ENCODE measurements at places on chromosomes 4 and X.
A peak's percentile ranks its signal among the peaks of the same experiment; 100 is the strongest.

DNA sequence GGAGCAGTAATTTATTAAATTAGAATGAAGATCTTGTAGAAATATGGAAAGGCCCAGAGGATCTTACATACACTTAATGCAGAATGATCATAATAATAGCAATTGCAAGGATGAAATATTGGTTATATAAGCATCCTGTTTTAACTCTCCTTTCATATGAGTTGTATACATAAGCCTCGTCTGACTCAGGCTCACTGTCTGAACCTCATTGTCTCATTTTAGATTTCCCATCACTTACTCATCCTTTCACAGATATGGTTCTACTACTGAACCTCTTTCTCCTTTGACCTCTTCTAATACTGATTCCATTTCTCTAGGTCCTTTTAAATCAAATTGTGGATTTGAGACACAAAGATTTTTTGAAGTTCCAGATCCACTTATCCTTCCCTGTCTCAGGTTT lies 277.3 kb upstream of the TRPC5 start:
- DNase-seq, result no peak

DNA sequence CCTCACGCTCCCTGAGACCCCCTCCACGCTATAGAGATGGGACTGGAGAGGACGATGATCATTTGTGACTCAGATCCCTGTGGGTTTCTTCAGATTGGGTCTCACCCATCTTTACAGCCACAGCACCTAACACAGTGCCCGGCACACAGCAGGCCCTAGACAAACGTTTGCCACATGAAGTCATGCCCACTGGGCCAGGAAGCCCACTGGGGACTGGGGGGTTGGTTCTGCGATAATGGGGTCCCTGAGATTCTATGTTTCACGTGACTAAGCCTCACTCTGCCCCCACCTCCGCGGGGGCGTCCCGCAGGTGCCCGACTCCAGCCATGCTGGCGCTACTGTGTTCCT lies 3.8 kb downstream of the SOD3 start:
- DNase-seq, result no peak

DNA sequence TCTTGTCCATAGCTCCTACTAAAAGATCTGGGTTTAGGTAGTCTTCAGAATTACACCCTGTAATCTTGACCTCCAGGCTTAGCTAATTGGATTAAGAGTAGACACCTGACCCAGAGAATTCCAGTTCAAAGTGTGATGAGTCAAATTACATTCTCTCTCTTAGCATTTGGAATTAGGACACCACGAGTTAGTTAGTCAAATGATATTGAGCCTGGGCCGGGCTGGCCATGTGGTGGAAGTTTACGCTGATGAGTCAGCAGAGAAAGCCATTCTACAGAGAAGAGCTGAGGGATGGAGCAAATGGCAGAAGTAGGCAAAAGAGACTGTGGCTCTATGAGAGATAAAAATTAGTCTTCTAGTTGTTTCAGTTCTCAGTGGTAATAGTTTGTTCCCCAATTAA lies 31.1 kb downstream of the CEP44 start:
- no peak for DNase-seq

DNA sequence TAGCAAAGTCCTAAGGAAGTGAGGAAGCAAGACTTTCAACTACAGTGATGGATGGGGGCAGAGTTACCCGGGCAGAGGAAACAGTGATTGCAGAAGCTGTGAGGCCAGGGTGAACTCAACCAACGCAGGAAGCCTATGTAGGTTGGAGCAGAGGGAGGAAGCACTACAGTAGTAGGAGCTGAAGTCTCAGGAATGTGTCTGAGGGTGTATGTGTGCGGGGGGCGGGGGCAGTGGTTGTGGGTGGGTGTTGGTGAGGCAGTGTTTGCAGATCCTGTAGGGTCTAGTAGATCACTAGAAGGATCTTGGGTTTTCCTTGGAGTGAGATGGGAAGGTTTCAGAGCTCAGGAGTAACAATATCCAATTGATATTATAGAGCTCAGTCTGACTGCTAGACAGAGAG lies 9.9 kb upstream of the MID1 start:
- DNase-seq, result no peak

- no peak for DNase-seq
Measured at GRCh38 chrX:83535417-83536196, 27.5 kb downstream of the POU3F4 start.

GRCh38 chr4:178244785-178245184 lies 802.5 kb upstream of the AGA start:
- DNase-seq, result no peak

GRCh38 chrX:96182366-96182765 lies 502.3 kb upstream of the DIAPH2 start:
- DNase-seq, result peak; percentile 49

DNA sequence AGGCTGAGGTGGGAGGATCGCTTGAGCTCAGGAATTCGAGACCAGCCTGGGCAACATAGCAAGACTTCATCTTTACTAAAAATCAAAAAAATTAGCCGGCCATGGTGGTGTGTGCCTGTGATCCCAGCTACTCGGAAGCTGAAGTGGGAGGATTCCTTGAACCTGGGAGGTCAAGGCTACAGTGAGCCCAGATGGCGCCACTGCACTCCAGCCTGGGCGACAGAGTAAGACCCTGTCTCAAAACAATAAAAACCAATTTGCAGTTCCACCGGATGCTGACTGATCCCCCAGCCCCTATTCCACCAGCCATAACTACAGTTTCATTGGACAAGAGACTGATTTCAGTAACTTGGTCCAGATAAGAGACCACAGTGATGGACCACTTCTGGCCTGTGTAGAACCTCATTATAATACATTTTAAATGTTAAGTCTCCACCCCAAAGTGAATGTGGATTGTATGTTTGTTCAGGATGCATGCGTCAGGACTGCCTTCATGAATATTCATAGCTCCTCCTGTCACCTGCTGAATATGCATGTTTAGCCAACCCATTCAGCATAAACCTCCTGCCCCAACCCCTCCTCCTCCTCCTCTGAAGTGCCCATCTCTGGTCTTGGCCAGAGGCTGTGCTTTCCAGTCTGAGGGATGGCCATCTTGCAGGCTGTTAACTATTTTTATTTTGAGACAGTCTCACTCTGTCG lies 2.3 kb upstream of the SLBP start:
- no peak for DNase-seq

- DNase-seq, result no peak
Measured at GRCh38 chr4:110663738-110664444, 41.0 kb upstream of the PITX2 start.

DNA sequence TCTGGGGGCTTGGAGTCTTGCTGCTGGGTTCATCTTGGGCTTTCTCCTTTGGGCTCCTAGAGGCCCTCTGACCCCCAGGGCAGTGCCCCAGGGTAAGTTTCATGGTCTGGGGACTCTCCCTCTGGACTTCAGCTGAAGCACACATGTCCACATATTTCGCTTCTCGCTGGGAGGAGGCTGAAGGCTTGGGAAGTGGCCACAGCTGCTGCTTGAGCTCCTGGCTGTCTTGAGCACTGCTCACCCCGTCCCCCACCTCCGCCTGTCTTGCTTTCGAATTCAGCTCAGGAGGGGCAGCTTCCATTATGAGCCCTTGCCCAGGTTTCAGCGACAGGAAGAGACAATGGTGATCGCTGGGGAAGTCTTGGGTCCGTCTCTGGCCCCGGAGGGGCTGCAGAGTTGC lies 3.7 kb downstream of the C4orf54 start:
- no peak for DNase-seq

GRCh38 chr4:100651499-100652175 lies 133.8 kb upstream of the EMCN start:
- no peak for DNase-seq

DNA sequence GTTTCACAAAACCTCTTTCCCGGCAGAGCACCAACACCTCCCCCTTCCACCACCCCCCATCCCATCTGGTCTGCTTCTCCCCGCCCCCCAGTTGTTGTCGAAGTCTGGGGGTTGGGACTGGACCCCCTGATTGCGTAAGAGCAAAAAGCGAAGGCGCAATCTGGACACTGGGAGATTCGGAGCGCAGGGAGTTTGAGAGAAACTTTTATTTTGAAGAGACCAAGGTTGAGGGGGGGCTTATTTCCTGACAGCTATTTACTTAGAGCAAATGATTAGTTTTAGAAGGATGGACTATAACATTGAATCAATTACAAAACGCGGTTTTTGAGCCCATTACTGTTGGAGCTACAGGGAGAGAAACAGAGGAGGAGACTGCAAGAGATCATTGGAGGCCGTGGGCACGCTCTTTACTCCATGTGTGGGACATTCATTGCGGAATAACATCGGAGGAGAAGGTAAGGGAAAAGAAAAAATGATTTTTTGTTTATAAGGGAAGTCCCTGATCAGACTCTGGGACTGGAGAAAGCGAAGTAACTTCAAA lies at the start of gene PDGFRA:
Gene PDGFRA, plus strand, starts transcription at position 333 of the 541 bp plus-strand sequence. CDS start 29,476 bp downstream, outside the sequence.
- peak; percentile 88 for DNase-seq

- DNase-seq, result no peak
Measured at GRCh38 chr4:122710434-122711308, 21.8 kb upstream of the BBS12 start.

GRCh38 chr4:86522349-86522748 lies 71.8 kb upstream of the PTPN13 start:
- DNase-seq, result no peak

GRCh38 chr4:30413915-30414314 lies 306.3 kb upstream of the PCDH7 start:
- no peak for DNase-seq

- no peak for DNase-seq
Measured at GRCh38 chr4:172157946-172158345, 344.7 kb downstream of the GALNTL6 start.

DNA sequence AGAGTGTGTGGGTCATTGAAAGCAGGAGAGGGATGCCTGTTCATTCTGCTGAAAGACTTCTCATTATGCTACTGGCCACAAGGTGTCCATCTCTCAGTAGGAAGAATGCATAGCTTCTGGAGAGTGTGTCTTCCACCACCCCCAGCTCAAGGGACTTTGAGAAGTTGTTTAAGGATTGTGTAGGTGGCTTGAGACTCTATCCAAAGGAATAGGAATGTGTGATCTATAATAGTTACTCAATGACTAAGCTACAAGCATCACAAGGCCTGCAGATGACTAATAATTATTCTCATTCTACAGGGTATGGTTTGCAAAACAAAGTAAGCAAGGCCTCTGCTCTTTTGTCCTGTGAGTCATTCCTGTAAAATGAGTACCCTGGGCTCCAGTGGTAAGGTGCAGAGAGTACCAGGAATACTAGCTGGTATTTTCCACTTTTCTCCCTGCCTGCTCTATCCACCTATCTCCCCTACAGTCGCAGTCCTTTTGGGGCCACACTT lies 279.8 kb upstream of the BOD1L1 start:
- no peak for DNase-seq

- no peak for DNase-seq
Measured at GRCh38 chr4:39521253-39521919, 5.9 kb downstream of the UGDH start.

DNA sequence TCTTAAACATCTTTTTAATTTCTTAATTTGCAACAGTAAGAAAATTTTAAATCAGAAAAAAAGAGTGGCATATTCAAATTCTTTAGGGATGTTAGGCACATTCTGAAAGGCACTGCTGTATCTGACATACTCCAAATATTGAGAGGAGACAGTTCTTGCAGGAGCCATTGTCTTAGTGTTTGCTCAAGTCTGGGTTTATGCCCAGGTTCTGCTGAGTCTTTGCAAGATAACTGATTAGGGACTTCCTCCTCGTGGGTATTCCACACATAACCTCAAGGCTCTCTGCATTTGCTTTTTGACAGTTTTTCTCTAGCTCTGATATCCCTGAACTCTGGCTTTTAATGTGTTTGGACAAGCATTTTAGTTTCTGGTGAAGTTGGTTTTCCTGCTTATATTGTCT lies 52.6 kb downstream of the RPS3A start:
- DNase-seq, result no peak

GRCh38 chrX:9957743-9958142 lies 9.4 kb upstream of the CLDN34 start:
- DNase-seq, result no peak

DNA sequence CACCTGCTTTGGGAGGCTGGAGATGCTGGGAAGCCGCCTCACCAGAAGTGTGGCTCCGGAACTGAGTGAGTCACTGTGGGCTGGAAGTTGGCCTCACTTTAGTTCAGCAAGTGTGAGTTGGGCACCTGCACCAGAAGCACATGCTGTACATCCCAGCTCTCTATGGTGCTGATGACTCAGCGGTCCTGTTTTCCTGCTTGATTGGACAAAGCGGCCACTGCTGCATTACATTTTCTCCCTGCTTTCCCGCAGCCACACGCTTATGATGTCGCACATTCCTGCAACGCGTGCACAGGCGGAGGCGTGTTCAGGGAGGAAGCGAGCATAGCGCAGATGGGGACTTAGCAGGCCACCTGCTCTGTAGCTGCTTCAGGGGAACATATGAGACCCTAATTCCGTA lies 26.7 kb upstream of the CLDN34 start:
- no peak for DNase-seq

- no peak for DNase-seq
Measured at GRCh38 chr4:106291678-106292077, 24.3 kb downstream of the TBCK start.

GRCh38 chr4:138736362-138736761 lies 279.2 kb upstream of the NOCT start:
- DNase-seq, result no peak

DNA sequence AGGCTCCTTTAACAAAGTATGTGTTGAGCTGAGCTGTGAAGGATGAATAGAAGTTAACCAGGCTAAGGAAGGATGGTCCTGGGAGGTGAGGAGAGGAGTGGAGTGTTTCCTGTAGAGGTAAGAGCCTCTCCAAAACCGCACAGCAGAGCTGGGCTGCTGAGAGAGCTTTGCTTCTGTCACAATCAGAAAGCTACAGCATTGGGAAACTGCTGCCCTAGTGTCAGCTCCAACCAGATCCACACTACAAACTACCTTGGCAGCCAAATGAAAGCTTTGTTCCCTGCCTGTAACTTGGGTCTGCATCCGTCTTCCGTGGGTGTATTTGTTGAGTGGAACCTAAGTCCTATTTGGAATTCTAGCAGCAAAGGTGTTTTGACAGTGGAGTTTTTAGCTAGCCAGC lies 91.8 kb downstream of the REPS2 start:
- no peak for DNase-seq

GRCh38 chr4:88809576-88810219 lies 112.1 kb upstream of the NAP1L5 start:
- peak; percentile 37 for DNase-seq

- no peak for DNase-seq
Measured at GRCh38 chrX:15829217-15829616, 25.4 kb downstream of the AP1S2 start.

DNA sequence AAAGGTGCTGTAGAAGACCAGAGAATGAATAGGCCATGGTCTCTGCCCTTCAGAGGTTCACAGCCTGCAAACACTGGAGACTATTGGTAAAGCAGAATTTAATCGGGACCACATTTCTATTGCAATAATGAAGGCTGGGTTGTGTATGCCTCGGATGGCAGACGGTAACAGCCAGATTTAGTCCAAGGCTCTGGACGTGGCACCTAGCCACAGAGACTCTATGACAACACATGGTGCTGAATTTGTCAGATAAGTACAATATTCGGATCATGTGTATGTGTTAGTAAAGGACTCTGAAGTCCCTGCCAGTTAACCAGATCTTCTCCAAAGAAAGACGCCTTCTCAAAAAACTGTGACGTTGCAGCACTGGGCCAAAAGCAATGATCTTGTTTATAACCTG lies 129.0 kb downstream of the DCTD start:
- no peak for DNase-seq

GRCh38 chr4:127304356-127304755 lies 328.4 kb upstream of the INTU start:
- DNase-seq, result no peak

- no peak for DNase-seq
Measured at GRCh38 chr4:47010347-47010911, 17.0 kb upstream of the GABRA4 start.

GRCh38 chr4:74072739-74073138 lies 26.3 kb downstream of the CXCL2 start:
- DNase-seq, result no peak

Measured in right cardiac atrium (tissue), 5 donors.